ENCODE measurements at places on chromosomes 12 and 14.

DNA sequence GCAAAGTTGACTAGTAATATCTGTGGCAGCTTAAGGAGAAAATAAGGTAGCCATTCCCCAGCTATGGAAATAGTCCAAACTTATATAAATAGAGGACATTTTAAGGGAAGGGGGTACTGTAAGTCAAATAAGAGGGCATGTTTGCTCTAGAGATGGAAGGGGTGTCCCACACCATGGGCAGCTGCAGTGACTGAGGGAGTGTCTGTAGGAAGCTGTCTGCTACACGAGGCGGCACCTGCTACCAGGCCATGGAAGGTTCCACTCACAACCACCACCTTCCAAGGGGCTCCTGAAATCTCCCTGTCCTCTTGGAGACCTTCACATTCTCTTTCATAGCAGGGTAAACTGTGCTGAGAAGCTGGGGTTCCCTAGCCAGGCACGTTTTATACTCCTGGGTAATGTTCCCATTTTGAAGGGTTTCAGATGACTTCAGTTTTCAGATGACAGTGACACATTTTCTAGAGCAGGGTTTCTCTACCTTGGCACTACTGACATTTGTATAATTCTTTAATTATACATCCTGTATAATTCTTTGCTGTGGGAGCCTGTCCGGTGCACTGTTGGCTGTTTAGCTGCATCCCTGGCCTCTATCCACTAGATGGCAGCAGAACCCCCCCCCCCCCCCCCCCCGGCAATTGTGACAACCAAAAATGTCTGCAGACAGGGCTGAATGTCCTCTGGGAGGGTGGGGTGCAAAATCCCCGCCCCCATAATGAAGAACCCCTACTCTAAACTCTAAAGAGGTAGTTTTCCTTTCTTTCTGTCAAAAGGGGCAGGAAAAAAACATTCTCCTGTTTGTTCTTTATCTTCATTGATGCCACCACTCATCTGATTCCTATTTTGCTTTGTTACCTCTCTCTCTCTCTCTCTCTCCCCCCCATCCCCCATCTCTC, 11.6 kb upstream of the SMCO2 start:
- DNase-seq, result peak; percentile 5

DNA sequence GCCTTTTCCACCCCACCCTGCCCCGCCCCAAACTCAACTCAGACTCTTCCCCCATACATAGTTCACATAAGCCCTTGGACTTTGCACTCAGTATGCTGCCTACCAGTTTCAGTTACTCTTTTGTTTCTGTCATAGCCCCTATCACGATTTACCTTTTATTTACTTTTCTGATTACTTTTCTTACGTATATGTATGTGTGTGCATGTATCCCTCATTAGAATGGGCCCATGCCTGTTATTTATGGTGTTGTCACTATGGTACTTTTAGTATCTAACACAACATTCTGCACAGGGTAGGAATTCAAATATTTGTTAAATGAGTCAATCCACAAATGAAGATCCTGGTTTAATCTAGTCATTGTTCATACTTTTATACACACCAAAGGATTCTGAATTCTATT, 16.5 kb upstream of the LUM start:
- DNase-seq, result no peak

DNA sequence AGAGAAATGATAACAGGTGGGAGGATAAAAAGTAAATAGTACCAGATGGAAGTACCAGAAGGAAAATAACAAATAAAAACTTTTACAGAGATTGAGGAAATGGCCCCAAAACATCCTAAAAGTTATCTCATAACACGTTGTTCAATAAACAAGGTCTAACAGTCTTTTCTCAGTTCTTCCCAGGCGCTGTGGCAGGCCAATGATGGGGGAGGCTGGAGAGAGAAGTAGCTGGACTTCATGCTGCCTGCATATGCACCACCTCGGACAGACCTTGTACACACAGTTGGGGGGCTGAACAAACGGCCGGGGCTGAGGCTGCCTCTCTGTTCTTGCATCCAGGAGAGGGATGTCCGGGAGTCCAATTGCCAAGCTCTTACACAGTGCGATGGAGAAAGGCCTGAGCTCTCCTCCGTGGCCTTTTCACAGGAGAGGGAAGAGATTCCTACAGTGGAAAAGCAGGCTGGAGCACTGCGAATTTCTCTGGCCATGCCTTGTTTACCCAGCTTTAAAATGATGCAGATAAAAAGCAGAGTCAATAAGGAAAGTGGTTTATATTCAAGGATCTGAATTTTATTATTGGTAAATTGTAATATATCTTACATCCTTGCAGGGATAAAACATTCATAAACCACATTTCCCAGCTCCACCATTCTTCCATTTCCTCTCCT, 109.8 kb downstream of the PHLDA1 start:
- no peak for DNase-seq

- no peak for DNase-seq
Measured at GRCh38 chr12:124780752-124781685, 82.6 kb downstream of the SCARB1 start.

DNA sequence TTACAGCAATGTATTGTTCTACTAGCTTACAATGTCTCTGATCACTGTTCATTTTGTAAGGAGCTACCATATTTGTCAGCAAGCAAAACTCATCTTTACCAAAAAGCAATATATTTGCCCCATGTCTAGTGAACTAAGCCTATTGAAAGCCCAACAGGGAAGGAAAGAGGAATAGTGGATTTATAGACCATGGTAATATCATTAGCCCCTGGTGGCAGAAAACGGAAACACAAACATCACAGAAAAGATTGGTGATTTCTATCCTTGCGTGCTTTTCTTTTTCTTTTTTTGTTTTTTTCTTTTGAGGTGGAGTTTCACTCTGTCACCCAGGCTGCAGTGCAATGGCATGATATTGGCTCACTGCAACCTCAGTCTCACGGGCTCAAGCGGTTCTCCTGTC, 1562.4 kb upstream of the TMEM132C start:
- no peak for DNase-seq

DNA sequence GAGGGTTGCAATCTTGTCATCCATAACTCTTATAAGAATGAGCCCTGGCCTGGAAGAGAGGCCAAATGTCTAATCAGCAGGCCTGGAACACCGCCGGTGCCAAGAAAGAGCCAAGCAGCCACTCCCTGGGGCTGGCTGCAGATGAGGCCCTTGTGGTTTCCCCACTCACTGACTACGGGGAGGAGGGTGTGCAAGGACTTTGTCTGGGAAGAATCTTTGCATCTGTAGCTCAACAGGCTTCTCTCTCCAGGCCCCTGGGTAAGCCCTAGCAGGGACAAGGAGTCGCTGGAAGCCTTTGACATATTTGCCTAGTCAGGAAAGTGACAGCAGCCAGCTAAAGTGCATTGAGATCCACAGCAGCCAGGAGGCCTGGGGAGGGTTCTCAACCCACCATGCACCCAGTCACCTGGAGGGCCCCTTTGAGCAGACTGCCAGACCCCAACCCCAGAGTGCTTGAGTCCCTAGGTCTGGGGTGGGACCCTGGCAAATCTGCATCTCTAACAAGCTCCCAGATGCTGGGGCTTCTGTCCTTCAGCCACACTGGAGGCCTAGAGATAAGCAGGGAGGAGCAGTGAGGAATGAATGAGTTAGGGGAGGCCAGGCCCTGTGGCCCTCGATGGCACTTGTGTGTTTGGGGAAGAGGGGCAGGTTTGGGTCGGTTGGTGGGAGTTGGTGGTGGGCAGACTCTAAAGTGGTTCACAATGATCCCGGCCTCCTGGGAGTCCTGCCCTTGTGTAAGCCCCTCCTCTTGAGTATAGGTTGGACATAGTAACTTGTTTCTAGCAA, 13.9 kb upstream of the LRTM2 start:
- peak; percentile 92 for DNase-seq

GRCh38 chr14:104893435-104894207, 28.6 kb downstream of the CEP170B start:
- DNase-seq, result no peak

DNA sequence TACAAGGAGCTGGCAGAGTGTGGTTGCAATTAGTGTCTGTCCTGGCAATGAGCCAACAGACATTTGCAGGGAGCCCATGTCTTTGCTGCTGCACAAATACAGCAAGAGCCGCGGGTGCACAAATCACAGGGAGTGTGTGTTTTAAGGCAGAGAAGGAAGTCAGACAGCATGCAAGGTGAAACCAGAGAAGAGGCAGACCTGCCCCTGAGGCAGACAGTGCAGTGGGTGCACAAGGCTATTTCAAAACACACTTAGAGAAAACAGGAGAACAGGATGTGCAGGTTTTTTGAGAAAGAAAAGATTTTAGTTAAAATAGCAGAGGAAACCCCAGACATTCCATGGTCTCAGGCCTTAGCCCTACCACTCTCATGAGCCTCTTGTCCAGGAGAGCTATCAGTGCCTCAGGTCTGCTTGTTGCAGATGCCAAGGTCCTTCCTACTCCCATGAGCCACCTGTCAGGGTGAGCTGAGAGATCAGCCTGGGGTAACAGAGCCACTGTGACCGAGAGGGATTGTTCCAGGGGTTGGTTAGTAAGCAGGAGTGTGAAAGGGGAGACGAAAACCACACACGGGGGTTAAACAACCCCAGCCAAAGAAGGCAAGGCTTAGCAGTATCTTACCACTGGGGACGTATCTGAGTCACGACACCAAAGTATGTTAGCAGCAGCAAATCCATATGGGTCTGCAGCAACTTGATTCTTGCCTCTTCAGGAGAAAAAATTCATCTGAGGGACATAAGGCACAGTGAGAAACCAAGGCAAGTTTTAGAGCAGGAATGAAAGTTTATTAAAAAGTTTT, 78.1 kb downstream of the C14orf132 start:
- no peak for DNase-seq

GRCh38 chr12:126385785-126386184, 1320.5 kb downstream of the AACS start:
- DNase-seq, result no peak

GRCh38 chr12:69714542-69714941, 15.4 kb upstream of the BEST3 start:
- DNase-seq, result no peak

DNA sequence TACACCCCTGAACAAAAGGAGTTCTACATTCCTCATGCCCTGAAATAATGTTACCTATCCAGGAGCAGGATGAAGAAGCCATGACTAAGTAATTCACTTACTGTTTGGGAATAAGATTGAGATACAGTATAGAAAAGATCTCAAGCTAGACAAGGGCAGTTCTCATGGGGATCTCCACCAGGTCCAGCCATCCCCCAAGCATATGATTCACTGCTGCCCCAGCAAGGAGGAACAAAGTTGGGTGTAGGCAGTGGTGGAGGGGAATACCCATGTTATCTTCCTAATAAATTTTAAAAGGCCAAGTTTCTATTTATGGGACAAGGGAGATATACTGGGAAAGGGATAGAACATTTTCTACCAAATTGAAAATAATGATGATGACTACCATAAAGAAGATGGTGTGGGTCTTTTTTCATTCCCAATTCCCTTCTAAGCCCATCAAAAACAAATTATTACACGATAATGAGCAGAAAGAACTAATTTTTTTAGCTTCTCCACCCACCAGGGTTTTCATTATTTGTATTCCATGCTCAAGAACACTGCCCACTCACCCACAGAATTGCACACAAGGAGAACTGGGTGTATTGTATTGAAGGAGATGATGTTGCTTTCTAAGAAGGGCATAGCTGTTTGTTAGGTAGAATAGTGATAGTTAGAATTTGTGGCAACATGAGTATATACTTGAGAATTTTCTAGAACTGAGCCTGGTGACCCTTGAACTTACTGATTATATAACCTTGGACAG, 204.6 kb downstream of the BTG1 start:
- DNase-seq, result no peak

GRCh38 chr14:24993631-24994030, 56.3 kb downstream of the STXBP6 start:
- DNase-seq, result no peak

DNA sequence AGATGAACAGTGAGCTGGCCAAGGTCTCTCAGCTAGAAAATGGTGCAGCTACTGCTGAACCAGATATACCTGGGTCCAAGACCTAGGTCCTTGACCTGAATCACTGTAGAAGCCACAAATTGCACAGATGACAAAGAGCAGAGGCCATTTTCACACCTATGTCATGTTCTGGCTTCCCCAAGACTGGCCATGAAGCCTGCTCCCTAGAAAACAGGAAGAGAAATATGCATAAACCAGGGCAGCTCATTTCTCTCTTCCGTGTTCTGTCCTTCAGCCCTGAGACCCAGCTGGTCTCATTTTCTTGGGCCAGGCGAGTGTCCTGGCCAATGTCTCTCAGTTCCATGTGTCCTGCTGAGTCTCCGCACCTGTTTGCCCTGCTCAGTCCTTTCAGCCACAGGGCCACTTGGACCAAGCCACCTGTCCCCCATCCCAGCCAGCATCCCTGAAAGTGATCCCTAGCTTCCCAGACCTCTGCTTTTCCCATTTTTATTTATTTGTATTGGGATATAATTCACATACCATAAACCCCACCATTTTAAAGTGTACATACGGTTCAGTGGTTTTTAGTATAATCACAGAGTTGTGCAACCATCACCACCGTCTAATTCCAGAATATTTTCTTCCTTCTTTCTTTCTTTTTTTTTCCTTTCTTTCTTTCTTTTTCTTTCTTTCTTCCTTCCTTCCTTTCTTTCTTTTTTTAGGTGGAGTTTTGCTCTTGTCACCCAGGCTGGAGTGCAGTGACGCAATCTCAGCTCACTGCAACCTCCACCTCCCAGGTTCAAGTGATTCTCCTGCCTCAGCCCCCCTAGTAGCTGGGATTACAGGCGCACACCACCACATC, 27.0 kb downstream of the P2RX7 start:
- no peak for DNase-seq

- no peak for DNase-seq
Measured at GRCh38 chr12:132061641-132062430, 82.3 kb downstream of the DDX51 start.

- DNase-seq, result no peak
Measured at GRCh38 chr14:74572726-74573301, 39.2 kb downstream of the LTBP2 start.

- peak; percentile 14 for DNase-seq
Measured at GRCh38 chr12:34021071-34021470, 1.2 kb upstream of the ALG10 start.

DNA sequence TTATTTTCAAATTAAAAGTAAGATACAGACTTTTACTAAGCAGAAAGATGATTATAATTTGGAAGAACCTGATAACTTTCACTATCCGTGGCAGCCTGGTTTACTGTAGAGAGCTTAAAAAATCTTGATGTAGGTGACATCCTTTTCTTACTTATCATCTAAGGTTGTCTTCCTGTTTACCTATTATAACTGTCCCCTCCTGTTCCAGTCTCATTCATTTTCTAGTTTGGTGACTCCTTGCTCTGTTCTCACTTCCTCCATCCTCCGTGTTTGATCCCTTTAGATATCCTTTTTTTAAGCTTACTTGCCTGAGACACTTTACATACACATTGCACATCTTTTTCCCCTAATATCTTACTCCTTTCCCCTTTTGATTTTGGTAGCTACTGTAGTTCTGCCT, 27.5 kb downstream of the CCDC91 start:
- no peak for DNase-seq

GRCh38 chr14:104082807-104083206, 2.7 kb upstream of the ASPG start:
- DNase-seq, result no peak

DNA sequence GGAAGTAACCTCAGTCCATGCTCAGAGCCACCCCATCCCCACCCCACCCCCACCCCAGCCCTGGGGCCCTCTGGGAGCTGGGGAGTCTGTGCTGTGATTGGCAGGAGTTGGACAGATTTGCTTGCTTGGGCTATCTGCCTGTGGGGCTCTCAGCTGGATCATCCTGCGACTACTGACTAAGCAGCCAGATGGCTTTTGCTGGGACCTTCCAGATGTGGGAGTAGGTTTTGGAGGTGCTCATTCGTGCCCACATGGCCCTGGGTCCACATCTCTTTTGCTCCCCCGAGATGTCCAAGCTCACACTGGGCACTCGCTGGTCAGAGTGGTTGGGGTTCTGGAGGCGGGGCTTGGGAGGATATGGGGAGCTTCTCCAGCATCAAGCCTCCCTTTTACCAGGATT, 138.9 kb downstream of the TSPAN9 start:
- DNase-seq, result no peak
